ENCODE measurements at places on chromosomes 3 and 15. TPM values are rescaled to one million over a fixed set of nuclear protein-coding genes. Genes with fewer than 3 reads are reported as not detected.
A peak's percentile ranks its signal among the peaks of the same experiment; 100 is the strongest.

DNA sequence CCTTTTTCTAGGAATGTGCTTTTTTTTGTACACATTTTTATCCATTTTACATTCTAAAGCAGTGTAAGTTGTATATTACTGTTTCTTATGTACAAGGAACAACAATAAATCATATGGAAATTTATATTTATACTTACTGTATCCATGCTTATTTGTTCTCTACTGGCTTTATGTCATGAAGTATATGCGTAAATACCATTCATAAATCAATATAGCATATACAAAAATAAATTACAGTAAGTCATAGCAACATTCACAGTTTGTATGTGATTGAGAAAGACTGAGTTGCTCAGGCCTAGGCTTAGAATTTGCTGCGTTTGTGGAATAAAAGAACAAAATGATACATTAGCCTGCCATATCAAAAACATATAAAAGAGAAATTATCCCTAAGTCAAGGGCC lies 16.5 kb downstream of the THBS1 start:
- no peak for DNase-seq

- DNase-seq = no peak
Observed at GRCh38 chr3:71254281-71255057, 329.1 kb downstream of the FOXP1 start.

DNA sequence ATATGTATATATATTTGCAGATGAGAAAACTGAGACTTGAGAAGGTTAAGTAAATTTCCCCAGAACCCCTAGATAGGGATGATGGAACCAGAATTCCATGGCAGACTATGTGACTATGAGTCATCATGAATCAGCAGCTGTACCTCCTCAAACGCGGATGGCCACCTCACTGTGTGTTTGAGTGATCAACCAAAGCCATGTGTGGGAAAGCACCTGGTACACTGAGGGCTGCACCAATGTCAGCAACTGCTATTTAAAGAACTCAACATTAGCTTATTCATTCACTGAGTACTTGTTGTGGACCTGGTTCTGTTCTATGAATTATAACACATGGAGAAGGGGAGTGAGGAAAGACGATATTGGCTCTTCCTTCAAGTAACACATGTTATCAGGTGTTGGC lies 377.0 kb downstream of the GAP43 start:
- DNase-seq = peak; percentile 98

GRCh38 chr15:34336991-34337556 lies 507 bp downstream of the SLC12A6 start:
- no peak for DNase-seq

DNA sequence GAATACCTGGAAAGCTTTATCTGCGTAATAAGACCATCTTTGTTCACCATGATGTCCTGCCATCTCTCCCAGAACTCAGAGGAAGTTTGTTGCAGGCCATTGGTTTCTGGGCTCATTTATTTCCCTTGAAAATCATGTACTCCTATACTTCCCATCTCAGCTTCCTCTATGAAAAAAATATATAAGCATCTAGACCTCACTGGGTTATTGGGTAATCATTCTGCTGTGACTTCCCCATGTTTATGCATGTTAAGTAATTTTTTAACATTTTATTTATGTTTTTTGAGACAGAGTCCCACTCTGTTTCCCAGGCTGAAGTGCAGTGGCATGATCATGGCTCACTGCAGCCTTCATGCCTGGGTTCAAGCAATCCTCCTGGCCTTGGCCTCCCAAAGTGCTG lies 184.5 kb downstream of the ZPLD1 start:
- no peak for DNase-seq

Gene ZKSCAN7
- 0.77 TPM for polyA plus RNA-seq
